EL (cell line): ENCODE measurements at places on chromosomes 11 and 22.

GRCh38 chr11:109783014-109783413 is 310.2 kb upstream of the ZC3H12C start:
- DNase-seq = no peak

GRCh38 chr11:2258501-2259465 is 11.6 kb downstream of the ASCL2 start:
- no peak for DNase-seq

DNA sequence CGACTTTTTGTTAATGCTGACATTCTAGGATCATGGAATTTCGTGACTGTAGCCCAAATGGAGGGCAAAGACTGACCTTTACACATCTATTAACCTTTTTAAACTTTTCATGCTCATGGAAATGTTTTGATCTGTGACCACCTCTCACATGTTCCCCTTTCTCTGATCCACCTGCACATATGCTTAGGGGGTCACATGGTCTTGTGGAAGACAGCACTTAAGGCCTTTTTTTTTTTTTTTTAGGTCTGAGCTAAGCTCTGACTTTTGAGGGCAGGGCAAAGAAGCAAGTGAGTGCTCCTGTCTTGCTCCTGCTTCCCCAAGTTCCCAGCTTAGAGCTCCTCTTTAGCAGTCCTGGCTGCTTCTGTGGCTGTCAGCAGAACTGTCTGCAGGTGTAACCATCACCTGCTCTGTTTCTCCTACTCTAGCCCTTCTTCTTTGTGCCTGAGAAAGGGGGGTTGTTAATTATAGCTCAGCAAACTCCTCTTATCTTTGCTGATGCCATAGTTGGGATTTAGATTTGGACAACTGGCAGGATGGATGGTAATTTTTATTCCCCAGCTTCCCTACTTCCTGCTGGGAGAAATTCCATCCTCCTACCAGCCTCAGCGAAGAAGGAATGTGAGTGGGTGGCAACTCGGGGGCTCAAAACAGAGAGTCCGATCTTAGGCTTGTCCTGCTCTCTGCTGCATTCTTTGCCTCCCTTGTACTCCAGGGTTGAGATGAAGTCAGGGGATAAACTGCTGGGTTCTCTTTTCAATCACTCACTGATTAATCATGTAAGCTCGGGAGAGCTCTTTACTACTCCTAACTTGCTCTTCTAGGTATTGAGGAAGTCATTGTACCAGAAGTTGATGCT is 64.4 kb downstream of the GRAMD1B start:
- peak; percentile 77 for DNase-seq

DNA sequence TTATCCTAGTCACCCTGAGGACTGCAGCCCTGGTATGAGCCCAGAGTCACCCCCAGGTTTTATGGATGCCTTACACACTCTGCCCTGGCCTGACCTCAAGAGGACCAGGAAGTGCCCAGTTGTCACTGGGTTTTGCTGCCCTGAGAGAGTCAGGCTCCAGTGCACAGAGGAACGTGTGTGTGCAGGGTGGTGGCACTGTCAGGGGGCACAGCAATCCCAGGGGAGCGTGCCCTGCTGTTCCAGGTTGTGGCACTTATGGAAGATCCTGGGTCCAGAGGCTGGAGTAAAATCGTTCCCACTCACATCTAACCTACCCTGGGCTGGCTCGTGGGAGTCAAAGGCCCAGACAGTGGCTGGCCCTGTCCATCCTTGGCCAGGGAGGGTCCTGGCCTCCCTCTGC is 7.6 kb downstream of the APOBEC3A start:
- DNase-seq = no peak

DNA sequence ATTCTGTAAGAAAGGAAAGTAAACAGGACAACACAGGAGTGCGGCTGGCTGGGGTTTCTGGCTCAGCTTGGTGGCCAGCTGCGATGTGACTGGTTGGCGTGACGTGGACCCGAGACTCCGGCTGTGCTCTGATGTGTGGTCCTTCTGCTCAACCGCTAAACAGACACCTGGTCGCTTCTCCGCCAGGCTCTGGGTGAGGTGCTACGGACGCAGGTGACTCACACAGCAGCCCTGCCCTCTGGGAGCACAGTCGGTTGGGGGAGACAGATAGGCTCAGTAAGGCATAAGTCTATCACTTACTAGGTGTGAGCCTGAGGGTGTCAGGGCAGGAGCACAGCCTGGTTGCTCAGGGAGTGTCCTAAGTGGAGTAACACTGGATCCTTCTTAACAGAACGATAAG is 8.2 kb downstream of the RTL6 start:
- DNase-seq = no peak

- DNase-seq = no peak
Measured at GRCh38 chr22:35616043-35616442, 1.1 kb downstream of the MB start.

- DNase-seq = peak; percentile 73
Measured at GRCh38 chr11:106391771-106392420, 314.4 kb downstream of the AASDHPPT start.

- peak; percentile 93 for DNase-seq
Measured at GRCh38 chr11:68043349-68044144, 4.7 kb downstream of the TCIRG1 start.

GRCh38 chr22:48242461-48242864 is 1480.0 kb downstream of the TBC1D22A start:
- no peak for DNase-seq

GRCh38 chr11:11866203-11866602 is 24.4 kb downstream of the USP47 start:
- DNase-seq = no peak

GRCh38 chr11:61056571-61056970 is 45.7 kb upstream of the CD5 start:
- no peak for DNase-seq

GRCh38 chr22:45224331-45224730 is 16.4 kb downstream of the KIAA0930 start:
- no peak for DNase-seq

GRCh38 chr11:42422090-42422489 is 889.7 kb upstream of the API5 start:
- DNase-seq = no peak

DNA sequence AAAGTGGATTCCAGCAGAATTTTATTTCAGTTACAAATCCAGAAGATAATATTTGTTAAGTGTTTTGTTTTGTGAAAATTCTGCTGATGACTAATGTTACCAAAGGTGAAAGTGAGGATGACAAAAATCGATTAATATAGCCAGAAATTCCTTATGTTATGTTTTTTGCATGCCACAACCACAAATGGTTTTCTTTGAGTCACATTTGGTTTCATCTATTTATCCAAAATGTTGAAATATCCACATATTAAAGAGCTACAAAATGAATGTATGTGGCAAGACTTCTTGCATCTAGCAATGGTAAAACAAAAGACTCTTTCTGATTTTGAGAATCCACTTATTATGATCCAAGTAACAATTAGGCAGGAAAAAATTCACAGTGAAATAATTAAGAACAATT is 150.1 kb upstream of the LRRC4C start:
- DNase-seq = no peak

GRCh38 chr11:85779956-85780640 is 30.8 kb downstream of the SYTL2 start:
- DNase-seq = peak; percentile 44

DNA sequence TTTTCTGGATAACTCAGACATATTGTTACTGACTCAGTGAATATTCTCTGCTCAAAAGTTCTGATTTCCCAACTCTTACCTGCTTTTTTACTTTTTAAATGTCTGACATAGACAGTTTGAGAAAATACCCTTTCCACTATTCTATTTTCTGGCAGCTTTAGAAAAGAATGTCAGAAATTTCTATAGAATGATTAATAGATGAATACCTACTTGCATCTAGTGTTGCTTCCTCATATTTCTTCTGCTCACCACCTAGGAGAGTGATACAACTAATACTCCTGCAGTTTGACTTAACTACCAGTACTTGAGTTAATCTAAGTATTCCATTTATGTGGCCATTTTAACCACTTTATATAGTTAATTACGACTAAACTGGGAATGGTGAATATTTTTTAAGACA is 55.2 kb downstream of the KDM2A start:
- DNase-seq = no peak

DNA sequence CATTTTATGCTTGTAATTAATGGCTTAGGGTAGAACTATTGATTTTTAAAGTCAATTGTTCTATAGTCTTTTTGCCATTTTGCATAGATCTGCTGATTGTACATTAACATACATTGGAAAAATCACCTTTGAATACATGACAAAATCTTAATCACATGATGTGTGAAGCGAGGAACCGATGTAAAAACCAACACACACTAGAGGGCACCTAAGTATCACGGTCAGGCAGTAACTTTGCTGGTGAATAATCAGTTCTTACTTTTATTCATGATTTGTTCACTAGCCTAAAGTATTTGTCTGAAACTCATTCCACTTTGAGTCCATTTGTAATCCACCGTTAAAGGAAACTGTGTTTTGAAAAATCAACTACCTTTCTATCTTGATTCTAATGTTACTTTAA is 28.2 kb downstream of the JHY start:
- no peak for DNase-seq

- DNase-seq = no peak
Measured at GRCh38 chr11:61699737-61700160, 19.6 kb downstream of the DAGLA start.

GRCh38 chr11:69744435-69744834 is 30.7 kb downstream of the FGF4 start:
- DNase-seq = peak; percentile 92

DNA sequence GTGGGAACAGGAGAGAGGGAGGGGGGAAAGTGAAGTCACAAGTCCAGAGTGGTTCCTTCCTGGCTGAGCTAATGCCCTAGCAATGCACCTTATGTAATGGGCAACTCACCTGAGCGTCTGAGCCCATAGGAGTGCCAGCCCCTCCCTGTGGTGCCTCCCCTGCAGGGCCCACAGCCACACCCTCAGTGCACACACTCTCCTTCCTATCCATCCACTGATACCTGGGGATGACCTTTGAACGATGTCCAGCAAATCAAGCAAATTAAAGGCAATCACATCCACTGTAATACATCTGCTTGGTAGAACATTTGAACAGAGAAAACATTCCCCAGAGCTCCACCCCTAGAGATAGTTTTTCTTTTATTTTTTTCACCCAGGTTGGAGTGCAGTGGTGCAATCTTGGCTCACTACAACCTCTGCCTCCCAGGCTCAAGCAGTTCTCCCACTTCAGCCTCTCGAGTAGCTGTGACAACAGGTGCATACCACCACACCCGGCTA is 19.6 kb upstream of the MICAL2 start:
- DNase-seq = no peak

- no peak for DNase-seq
Measured at GRCh38 chr11:78551066-78551465, 23.6 kb downstream of the NARS2 start.
